ENCODE measurements at places on chromosomes 16 and 17.

GRCh38 chr17:79792984-79793923 lies 3.6 kb downstream of the CBX8 start:
- DNase-seq = peak; percentile 78

DNA sequence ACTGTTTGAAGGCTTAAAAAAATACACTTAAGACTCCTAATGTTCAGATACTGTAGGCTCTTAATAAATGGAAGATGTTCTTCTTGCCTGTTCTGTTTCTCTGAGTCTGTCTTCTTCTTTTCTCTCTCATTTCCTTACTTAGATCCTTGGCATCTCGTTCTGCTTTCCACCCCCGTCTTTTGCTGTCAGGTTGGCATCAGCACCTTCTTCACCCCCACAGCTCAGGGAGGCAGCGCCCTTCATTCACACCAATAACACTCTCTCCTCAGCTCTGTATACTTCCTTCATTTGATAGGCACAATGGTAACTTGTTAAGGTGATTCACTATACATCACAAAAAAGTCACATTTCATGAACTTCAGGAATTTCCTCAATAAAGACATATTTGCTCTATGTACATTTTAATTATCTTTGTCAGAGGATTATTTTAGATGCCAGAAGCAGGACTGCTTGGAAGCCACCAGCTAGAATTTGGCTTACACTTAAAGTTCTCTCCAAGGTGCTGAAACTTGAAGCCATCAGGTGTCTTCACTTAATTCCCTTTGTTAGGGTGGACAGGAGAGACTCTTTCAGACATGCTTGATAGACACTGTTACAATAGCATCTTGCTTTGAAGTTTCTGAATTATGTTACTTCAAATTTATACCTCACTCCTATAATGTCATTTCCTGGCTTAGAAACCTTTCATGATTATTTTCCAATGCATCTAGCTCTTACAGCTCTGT lies 670.1 kb upstream of the C16orf82 start:
- DNase-seq = no peak

DNA sequence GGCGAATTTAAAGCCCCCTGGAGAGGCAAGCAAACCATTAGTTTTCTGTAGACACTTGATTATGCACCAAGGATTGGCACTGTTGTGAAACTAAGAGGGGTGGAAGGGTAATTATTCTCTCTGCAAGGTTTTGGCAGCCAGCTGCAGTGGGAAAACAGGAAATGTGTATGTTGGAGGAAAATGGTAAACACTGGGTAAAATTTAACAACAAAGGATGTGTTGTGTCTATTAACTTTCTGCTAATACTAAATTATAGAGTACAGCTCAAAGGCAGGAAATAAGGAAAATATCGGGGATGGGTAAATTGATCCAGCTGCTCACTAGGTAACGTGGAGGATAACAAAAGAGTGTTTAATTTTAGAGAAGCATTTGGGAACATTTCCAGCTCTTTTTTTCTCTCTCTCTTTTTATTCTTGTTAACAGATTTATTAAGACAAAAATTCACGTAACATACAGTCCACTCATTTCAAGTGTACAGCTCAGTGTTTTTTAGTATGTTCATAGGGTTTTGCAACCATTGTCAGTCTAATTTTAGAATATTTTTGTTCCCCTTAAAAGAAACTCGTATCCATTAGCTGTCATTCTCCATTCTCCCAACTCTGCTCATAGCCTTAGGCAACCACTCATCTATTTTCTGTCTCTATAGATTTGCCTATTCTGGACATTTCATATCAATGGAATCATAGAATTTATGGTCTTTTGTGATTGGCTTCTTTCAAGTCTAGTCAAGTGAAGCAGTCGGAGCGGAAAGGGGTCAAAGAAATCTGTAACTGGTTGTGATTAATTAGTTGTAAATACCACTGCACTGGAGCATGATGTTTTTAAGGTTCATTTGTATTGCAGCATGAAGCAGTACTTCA lies 41.8 kb downstream of the TANGO6 start:
- DNase-seq = no peak

DNA sequence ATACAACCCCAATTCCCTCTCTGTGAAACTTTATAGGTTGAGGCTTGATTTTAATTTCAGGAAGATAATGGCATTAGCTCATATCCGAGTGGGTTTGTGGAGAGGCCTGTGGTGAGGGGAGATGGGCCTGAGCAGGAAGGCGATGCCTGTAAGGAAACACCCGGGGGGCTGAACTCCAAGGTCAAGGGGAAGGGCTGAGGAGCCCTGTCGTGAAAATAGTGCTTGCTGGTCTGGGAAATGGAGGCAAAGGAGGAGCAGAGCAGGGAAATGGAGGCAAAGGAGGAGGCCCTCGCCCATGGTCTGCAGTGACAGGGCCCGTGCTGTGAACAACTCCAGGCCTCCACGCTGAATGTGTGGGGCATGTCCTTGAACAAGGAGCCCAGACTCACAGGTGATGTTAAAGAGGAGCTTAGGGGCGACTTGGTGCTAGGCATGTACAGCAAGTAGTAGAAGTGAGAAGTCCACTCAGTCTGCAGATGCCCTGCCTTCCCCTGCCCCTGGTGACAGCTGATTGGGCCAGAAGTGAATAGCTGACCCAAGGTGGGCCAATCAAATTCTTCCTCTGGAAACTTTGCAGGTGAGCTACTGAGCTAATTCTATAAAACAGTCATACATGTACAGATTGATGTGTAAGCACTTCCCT lies 38.1 kb downstream of the MRPS23 start:
- no peak for DNase-seq

DNA sequence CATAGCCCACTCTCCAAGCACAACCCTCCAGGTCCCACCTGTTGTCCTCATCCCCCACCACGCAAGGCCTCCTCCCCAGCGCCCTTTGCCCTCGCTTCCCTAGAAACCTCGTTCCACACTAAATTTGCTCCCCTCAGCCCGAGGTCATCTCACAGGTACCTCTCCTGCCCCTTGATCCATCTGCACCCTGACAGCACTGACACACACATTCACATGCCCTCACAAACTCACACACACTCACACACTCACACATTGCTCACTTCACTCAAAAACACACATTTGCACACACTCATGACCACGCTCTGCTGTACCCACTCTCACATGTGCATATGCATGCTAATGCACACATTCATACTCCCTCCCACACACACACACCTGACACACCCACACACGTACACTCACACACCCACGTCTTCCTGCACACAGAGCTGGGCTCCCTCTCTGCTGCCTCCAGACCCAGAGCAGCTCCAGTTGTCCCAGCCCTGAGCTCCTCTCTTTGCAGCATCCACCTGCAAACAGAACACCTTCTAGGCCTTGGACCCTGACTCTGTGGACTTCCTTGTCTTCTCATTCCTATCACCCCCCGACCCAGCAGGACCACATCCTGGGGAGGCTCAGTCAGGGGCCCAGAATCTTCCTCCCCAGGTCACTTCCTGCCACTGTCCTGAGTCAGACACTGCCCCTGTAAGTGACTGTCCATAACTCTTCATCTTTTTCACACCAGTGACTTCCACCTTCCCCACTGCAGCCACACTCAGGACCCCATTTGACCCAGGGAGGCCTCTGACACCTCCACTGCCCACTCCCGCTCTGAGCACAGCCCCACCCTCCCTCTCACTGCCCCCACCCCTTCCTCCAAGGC lies 4.9 kb downstream of the ASGR2 start:
- no peak for DNase-seq

DNA sequence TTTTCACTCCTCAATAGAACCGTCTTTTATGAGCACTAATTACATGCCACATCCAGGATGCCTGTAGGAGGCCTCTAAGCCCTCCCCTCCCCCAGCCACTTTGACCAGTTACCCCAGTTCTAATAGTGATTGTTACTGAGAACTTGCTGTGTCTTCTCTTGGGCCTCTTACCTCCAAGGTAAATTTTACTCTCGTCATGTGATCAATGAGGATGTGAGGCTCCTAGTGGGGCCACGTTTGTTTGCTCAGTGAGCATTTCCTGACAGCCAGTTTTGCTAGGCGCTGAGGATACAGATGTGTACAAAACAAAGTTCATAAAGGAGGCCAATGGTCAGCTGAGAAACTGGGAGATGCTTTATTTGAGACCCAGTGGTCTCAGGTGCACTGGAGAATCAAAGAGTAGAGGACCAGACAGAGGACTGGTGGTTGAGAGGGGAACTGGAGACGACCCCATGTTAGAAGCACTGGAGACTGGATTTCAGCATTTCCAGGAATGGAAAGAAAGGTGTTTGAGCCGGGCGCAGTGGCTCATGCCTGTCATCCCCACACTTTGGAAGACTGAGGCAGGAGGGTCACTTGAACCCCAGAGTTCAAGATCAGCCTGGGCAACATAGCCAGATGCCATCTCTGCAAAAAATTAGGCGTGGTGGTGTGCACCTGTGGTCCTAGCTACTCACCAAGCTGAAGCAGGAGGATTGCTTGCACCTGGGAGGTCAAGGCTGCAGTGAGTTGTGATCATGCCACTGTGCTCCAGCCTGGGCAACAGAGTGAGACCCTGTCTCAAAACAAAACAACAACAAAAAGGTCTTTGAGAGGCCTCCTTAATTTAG lies 2.6 kb downstream of the ATP2C2 start:
- no peak for DNase-seq

GRCh38 chr17:31311526-31311925 lies 2.3 kb downstream of the EVI2B start:
- no peak for DNase-seq

- DNase-seq = no peak
Measured at GRCh38 chr16:87451563-87452210, 41.1 kb downstream of the ZCCHC14 start.

DNA sequence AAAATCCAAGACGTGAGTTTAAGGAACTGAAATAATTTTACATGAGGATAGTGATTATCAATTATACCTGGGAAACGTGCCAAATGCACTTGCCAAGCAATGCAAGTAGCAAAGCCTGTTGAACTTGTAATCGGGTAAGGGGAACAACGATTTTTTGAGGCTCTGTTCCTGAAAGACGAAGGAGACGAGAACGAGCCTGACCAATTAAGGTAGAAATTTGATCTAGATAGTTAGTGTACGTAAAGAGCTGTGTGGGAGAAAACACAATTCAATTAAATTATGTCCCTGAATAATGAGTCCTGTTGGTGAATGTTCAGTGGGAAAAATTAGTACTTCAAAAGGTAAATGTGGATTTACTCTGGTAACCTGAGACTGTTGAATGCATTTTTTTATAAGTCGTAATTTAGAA lies 17.7 kb upstream of the KCTD5 start:
- DNase-seq = no peak

DNA sequence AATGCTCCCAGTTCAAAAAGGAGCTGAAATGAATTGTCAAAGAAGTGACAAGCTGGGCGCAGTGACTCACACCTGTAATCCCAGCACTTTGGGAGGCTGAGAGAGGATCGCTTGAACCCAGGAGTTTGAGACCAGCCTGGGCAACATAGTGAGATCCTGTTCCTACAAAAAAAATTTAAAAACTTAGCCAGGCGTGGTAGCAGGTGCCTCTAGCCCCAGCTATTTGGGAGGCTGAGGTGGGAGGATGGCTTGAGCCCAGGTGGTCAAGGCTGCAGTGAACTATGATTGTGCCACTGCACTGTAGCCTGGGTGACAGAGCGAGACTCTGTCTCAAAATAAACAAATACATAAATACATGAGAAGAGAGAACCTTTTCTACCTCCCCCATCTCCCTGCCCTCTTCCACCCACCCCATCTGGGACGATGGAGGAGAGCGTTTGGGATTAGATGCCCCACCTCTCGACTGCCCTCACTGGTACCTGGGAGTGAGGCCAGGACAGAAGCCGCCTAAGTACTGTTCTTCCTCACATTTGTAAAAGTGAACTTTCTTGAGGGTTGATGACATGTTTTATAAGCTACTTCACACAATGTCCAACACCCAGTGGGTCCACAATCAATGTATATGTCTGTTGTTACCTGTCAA lies 2.4 kb downstream of the IL4R start:
- no peak for DNase-seq

DNA sequence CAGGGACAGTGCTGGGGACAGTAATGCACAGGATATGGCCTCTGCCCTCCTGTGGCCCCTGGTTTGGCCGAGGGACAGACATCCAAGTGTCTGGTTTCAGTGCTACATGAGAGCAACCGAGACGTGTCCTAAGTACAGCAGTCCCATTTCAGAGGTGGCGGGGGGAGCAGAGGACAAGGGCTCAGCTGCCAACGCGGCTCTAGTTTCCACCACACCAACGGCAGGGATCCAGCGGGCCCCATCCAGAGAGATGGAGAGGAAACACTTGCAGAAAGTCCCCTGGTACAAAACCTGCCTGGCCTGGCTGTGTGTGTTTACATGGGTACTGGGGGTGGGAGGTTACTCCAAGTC lies 125.8 kb upstream of the SMURF2 start:
- no peak for DNase-seq

GRCh38 chr16:6104428-6104827 lies 1006.8 kb upstream of the EEF2KMT start:
- no peak for DNase-seq

GRCh38 chr17:13051915-13052314 lies 34.1 kb upstream of the ELAC2 start:
- peak; percentile 56 for DNase-seq

DNA sequence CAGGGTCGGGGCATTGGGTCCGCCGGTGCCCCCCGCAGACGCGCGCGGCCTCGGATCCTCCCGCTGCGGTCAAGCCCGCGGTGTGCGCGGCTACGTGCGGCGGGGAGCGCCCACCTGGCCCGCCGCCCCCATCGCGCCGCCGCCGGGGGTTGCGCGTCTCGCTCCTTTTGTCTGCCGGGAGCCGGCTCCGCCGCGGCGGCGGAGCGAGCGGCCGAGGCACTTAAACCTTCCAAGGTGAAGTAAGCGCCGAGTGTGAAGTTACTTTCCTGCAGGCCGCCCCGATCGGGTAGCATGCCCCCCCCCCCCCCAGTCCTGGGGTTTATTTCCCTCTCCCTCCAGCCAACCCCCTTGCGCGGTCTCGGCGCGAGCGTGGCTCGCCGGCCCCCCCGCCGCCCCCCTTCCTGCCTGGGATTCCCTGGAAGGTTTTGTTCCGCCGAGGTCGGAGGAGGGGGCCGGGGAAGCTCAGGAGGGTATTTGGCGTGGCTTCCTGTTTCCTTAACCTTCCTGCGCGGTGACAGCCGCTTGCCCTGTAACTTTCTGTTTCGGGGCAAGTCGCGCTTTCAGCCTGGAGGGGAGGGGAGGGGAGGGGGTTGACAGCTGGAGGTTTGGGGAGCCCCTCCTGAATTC lies 56.6 kb upstream of the GSE1 start:
- peak; percentile 68 for DNase-seq

GRCh38 chr16:84851192-84852127 lies 31.7 kb downstream of the CRISPLD2 start:
- no peak for DNase-seq

- DNase-seq = peak; percentile 24
Measured at GRCh38 chr16:47461598-47462266, 601 bp downstream of the PHKB start.

GRCh38 chr16:57976331-57976796 lies 5.4 kb upstream of the CNGB1 start:
- no peak for DNase-seq

DNA sequence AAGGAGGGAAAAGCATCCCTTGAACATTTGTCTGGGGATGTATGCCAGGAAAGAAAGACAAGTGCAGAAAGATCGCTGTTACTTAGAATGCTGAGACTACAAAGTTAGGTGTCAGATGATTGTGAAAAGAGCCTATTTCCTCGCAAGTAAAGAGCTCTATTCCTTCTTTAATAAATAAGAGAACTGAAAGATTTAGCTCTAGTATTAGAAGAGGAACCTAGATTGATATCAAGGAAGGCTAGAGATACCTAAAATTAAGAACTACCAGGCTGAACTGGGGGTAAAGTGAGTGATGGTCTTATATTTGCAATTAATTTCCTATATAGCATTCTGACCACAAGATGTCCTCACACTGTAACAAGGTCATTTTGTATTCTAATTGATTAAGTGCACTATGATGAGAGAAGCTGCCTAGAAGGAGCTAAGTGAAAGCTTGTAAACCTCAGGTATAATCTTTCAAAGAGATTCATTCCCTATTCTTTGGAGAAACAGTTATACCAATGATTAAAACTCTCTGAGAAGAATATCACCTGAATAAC lies 62.3 kb downstream of the SSH2 start:
- DNase-seq = no peak
